ENCODE measurements at places on chromosomes 1 and 21. TPM values are rescaled to one million over a fixed set of nuclear protein-coding genes. Genes with fewer than 3 reads are reported as not detected.

GRCh38 chr1:244963231-244963826 is 99.0 kb upstream of the HNRNPU start:
- no peak for DNase-seq

Gene VANGL2
- total RNA-seq, result 10.3 TPM

Gene DCDC2B
- total RNA-seq, result not detected

- peak; percentile 39 for DNase-seq
Observed at GRCh38 chr1:153678519-153679336, at the start of gene NPR1. Gene NPR1 (plus strand): TSS chr1:153678688. CDS start chr1:153679109, 421 bp downstream.

DNA sequence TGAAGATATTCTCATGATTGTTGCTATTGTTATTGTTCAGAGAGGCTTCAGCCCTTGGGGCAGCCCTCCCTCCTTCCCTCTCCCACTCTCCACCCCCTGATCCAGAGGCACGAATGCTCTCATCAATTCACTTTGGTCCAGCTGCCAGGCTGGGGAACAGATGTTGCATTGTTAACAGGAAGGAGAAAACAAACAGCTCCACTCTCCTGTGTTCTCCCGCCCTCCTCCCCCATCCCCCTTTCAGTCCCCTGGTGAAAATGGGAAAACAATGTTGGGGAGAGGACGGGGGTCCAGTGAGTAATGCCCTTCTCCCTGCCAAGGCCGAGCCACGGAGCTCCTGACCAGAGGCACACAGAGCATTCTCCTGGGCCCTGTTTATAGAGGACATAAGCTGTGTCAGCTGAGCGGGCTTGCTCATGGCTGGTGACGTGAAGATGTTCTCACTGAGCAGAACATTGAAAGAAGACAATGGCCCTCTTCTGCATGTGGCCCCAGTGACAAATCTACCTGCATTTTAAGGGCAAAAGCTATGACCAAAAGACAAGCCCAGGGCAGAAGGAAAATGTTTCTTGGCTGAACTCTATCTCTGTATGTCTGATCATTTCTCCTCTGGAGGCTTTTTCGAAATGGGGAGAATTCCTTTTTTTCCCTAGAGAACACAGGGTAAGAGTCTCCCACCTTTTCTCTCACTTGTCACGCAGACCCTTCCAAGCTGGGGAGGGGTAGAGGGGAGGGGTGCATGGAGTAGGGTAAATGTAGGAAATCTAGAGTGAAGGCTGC is 111.7 kb downstream of the GLUL start:
- DNase-seq, result no peak

GRCh38 chr1:206738370-206739366 is 31.9 kb upstream of the IL19 start:
- DNase-seq, result no peak

Data from colonic mucosa (tissue), 4 donors.